Activated CD8-positive, alpha-beta T cell treated with anti-CD3 and anti-CD28 coated beads, Interleukin-2, amount 10 ng/mL, durations not matched to agents 7 days and 5 days (primary cell): ENCODE measurements at places on chromosomes 5 and 9.

DNA sequence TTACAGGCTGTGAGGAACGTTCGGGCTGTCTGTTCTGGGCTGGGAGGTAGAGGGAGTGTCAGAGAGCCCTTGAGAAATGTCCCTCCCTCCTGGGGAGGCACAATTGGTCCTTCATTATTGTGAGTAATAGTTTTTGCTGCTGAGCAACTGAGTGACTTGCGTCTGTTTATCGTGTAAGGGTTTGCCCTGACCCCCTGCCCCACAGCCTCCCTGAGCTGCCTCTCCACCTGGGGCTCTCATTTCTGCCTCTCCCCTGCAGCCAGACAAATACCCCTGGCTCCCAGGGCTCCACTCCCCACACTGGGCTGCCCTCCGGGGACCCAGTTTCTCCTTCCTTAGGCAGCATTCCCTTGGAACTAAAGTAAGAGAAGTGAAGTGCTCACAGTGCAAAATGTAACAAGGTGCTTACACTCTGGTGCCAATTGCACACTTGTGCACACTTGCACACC is 174.9 kb upstream of the MVB12B start:
- no peak for DNase-seq

DNA sequence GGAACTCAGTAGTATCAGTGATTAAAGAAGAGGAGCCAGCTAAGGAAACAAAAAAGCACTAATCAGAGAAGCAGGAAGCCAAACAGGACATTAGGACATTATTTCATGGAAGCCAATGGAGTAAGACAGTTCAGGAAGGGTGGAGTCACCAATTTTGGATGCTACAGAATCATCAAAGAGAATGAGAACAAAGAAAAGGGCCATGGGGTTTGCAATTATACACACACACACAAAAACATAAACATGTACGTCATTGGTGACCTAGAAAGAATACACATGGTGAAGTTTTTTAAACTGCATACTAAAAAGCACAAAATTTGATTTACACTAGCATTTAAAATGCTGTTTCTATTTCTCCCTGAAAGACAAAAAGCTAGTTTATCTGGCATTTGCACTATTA is 96.8 kb upstream of the MRPS30 start:
- DNase-seq, result no peak

DNA sequence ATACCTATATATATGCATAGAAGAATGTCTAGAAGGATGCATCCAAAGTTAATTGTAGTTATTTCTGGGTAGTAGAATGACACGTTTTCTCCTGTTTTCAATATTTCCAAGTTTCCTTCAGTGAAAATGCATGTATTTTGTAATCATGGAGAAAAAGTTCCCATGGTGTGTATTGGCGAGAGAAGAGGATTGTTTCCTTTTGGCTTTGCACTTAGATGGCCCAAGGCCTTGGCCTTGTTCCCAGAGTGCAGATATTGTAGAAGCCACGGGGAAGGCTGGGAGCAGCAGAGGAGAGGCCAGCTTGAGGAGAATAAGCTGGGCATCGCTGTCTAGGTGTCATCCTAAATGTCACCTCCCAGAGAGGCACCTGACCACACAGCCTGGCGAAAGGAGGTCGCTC is 44.0 kb downstream of the IRF1 start:
- DNase-seq, result no peak

GRCh38 chr5:116271446-116272025 is 186.7 kb downstream of the COMMD10 start:
- no peak for DNase-seq

DNA sequence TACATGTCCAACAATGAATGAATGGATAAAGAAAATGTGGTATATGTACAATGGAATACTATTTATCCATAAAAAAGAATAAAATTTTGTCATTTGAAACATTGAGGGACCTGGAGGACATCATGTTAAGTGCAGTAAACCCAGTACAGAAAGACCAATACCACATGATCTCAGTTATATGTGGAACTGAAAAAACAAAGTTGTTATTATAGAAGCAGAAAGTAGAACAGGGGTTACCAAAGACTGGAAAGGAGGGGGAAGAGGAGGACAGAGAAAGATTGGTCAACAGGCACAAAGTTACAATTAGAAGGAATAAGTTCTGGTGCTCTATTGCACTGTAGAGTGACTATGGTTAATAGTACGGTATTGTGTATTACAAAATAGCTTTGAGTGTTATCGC is 233.8 kb downstream of the SEMA6A start:
- DNase-seq, result no peak

GRCh38 chr9:113943112-113944009 is 67.3 kb downstream of the ZNF618 start:
- DNase-seq, result no peak

DNA sequence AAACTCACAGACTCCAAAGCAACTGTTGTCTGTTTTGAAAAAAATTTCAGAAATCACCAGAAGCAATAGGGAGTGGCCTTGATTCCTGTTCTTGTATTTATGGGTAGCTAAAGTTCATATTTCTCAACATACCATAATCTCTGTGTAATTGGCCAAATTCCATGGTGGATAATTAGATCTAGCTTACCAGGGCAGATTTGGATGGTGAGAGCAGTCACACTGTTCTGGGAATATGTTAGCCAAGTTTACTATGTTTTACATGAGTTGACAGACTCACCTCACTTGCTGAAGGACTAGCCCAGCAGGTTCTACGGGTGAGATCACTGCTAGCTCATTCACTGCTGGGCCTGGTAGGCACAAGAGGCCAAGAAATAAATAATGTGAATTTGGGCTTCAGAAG is 32.7 kb upstream of the CDKN2B start:
- no peak for DNase-seq

DNA sequence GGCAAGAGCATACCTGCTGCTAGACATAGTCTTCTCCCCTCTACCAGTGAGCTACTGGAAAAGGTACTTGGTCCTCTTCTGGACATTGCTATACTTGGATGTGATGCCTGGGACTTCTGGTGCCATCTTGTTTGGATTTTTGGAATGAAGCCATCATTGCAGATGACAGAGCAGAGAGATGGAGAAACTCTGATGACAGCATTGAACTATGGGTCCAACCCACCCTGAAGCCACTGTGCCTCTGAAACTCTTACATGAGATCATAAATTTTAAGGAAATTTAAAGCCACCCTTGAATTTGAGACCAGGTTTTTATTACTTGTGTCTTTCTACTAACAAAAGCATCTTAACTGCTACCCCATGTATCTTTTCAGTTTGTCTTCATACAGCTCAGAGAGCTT is 151.1 kb upstream of the SMIM23 start:
- no peak for DNase-seq

DNA sequence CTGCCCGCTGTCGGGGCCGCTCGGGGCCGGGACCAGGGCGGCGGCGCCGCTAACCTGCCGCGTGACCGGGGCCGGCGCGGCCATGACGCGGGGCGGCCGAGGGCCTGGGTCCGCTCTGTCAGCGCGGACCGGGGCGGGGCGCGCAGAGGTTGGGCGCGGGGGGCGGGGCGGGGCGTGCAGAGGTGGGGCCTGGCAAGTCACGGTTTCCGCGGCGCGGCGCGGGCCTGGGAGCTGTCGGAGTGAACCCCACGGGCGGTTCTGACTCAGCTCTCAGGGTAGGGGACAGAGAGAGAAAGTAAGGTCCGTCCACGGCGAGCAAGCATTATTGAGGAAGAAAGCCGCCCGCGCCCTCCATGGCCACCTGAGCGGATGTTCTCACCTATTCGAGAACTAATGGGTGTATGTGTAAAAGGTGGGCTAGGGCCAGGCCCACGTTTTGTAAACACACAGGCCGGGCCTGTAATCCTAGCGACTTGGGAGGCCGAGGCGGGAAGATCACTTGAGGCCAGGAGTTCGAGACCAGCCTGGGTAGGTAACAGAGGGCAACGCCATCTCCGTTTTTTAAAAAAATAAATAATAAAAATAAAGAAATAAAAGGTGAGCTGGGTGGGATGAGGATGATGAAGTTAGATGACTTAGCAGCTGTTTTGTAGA is at the start of gene PRXL2C:
Gene PRXL2C, minus strand, starts transcription at position 120 of the 654 bp plus-strand sequence. Its CDS starts 36 bp downstream, at position 84.
- peak; percentile 75 for DNase-seq

DNA sequence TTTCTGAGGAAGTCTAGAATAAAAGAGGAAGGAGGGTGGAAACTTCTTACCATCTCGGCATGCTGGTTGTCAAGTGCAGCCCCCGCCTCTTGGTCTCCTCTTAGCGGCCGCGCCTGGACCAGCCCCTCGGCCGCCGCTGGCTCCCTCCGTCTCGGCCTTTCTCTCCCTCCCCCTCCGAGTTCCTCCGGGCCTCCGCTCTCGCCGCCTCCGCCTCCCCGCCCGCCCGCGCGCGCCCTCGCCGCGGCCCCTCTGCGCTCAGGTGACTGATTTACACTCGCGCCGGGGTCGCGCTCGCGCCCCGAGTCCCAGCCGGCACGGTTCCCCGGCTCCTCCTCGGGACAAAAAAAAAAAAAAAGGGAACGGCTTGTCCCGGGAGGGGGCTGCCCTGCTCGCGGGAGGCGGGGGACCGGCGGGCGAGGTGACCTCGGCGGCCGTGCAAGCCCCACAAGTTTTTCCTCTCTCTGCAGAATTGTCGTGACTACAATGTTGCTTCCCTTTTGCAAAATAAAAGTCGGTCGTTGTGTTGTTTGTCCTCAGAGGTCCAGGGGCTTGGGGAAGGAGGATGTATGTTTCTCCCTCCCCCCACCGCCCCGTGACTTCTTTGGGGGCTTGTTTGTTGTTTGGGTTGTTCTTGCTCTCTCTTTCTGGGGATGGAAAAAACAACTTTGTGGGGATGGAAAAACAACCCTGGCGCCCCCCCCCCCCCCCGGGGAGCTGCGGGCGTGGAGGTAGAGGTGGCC is at the start of gene BNC2:
Gene BNC2, minus strand, starts transcription at position 75 of the 740 bp plus-strand sequence. Its CDS starts 22 bp downstream, at position 53.
- DNase-seq, result no peak

- no peak for DNase-seq
Measured at GRCh38 chr9:128304971-128305288, 17.3 kb downstream of the TRUB2 start.

DNA sequence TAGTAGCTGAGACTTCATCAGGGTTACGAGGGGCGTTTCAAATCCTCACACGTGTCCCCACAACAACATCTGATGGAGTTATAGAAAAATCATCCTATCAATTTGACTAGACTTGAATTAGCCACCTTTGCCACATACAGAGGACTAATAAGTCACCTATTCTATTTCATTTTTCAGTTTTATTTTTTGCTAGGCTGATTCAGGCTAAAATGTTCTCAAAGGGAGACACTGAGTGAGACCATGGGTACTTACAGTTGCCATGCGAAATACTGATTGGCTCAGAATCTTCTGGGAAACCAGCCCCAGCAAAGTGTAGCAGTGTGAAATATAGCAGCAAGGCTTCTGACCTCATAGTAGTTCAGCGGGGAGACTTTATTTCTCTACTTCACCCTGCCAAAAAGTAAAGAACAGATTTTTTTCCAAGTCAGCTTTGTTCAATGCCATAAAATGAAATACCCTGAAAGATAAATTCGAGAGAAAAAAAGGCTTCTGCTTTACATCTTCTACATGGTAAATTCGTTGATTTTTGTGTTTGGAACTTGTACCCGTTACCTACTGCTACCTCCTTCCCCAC is 69.9 kb downstream of the SEMA6A start:
- no peak for DNase-seq

DNA sequence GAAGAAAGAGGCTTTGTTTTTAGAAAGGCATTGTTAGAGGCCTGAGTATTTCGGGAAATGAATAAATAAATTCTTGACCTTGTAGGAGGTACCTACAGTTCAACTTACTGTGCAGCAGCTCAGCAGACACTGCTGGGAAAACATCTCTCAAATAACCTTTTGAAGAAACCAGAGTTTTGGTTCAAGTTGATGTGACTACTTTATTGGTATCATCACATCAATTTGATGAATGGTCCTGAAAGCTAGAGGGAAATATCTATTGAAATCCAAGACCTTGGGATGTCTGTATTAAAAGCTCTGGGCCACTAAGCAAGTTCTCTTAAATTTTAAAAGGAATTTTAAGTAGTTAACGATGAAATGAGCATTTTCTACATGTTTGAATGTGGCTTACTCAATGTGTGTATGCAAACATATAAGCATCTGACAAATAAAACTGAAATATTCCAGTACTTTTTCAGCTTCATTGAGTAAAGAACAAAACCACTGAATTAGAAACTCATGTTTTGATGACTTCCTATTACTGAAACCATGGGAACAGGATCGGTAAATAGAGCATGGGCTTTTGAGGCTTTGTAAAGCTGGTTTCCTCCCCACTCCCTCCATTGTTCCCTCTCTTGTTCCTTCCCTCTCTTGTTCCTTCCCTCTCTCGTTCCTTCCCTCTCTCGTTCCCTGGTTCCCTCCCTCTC is 36.7 kb downstream of the SLC27A6 start:
- no peak for DNase-seq

DNA sequence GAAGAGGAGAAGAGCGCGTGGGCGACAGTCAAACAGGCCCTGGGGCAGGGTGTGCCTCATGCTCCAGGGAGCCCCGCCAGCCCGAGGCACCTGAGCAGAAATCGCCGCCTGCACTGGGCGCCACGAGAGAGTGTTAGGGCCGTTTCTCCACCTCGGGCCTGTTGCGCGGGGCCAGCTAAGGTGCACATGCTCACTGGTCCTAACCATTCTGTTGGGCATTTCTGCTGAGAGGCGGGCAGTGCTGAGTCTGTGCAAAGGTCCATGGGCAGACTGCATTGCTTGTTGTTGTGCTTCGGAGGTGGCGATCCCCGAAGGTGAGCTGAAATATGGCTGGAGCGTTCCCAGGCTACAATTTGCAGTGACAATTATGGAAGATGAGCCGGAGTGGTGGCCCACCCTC is 367.8 kb upstream of the SPATA31A5 start:
- DNase-seq, result no peak

DNA sequence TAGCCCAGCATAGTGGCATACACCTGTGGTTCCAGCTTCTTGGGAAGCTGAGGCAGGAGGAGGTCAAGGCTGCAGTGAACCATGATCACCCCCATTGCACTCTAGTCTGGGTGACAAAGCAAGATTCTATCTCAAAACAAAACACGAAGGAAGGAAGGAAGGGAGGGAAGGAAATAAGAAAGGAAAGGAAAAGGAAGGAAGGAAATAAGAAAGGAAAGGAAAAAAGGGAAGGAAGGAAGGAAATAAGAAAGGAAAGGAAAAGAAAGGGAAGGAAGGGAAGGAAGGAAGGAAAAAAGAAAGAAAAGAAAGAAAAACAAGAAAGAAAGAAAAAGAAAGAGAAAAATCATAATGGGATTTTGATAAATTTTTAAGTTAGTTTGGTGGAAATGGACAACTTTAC is 3.1 kb upstream of the STX17 start:
- DNase-seq, result no peak

DNA sequence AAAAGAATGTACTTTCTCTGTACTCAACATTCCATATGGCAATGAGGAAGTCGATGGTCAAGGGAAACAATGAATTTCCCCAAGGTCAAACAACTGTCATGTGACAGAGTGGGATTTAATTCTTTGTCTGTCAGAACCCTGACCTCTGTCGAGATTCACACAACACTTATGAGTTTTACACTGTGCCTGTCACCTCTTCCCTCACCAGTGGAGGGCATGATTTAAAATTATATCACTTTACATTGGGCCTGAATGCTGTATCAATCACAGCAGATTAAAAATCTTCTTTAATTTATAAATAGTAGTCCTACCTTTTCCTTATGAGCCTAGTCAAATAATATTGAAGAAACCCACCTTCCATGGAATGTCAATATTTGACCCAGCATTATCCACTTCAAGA is 276.7 kb downstream of the CDH10 start:
- DNase-seq, result no peak

- no peak for DNase-seq
Measured at GRCh38 chr5:36359267-36359666, 57.6 kb upstream of the RANBP3L start.
